ENCODE measurements at places on chromosomes 12 and 14.
A peak's percentile ranks its signal among the peaks of the same experiment; 100 is the strongest.

GRCh38 chr12:99043319-99043914 is 398.3 kb downstream of the APAF1 start:
- DNase-seq = peak; percentile 14

GRCh38 chr12:122312926-122313325 is 46.6 kb upstream of the VPS33A start:
- DNase-seq = no peak

DNA sequence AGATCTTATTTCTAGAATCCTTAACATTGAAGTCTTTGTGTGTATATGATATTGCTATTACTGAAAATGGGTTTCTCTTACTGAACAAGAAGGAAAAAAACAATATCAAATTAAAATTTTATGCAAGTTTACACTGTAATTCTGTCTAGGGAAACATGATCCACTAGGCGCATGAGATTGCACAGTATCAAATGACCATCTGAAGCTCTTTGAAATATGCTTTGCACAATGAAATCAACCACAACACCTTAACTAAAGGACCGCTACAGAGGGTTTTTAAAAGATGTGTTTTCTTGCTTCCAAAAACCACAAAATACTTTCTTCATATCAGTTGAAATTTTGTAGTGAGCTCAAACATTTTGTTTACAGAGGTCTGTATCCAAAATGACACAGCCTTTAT is 15.1 kb upstream of the KERA start:
- DNase-seq = no peak

DNA sequence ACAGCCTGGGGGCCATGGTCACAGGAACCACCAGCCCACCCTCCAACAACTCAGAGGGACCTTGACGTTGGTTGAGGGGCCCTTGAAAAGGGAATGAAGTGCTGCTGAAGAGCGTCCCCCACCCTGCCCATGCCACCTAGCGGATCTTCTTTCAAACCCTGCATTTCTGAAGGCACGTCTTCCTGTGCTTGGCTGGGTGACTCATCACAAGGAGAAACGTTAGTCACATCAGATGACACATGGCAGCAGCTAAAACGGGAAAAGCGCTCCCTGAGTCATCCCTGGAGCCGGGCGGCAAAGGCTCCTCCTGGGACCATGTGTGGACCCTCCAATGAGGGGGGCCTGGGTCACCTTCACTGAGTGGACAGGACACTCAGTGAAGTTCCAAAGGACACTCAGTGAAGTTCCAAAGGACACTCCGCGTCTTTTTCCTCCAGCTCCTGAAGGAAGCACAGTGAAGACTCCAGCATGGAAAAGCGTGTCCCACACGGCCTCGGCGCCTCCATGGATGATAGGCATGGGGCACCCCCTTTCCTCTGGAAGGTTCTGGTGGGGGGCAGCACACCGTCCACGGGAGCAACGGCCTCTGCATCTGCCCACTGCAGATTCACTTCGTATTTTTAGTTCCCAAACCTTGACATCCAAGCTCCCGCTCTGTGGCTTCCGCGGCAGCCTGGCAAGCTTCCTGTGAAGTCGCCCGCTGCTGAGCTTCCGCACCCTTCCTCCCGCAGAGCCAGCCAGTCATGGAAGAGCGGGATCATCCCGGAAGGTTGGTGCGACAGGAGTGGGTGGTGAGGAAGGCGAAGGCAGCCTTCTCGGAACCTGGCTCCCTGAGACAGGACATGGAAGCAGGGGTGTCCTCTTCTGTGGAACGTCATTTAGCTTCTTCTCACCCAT is 383.4 kb downstream of the VRK1 start:
- DNase-seq = no peak

DNA sequence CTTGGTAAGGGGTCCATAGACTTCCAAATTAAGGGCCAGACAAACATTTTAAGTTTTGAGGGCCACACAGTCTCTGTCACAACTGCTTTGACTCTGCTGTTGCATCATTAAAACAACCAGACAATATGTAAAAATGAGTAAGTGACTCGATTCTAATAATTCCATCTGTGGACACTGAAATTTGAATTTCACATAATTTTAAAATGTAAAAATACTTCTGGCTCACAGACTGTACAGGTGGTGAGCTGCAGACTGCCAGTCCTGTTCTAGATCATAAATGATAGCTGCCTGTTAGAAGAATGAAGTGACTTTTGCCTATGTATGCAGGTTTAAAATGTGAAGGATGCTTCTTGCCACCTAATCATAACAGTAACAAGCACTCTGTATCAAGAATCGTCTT is 15.7 kb downstream of the NUDT4 start:
- no peak for DNase-seq

DNA sequence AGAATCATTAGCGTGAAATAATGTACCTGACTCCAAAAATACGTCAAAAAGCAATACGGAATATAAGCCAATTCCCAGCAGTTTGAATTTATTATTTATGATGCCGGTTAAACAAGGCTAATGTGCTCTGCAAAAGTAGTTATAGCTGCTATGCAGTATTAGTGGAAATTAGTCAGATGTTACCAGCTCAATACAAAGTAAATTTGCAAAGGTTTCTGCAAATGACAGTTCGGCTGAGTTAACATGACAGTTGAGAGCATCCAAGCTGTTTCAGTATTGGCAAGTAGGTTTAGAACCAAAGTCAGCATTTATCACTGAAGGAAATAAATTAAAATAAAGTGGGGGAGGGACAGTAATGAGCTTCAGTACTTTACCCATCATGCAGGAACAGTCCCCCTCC is 1665.8 kb upstream of the FLRT2 start:
- no peak for DNase-seq

GRCh38 chr14:81963846-81964245 is 430.2 kb upstream of the SEL1L start:
- DNase-seq = no peak

DNA sequence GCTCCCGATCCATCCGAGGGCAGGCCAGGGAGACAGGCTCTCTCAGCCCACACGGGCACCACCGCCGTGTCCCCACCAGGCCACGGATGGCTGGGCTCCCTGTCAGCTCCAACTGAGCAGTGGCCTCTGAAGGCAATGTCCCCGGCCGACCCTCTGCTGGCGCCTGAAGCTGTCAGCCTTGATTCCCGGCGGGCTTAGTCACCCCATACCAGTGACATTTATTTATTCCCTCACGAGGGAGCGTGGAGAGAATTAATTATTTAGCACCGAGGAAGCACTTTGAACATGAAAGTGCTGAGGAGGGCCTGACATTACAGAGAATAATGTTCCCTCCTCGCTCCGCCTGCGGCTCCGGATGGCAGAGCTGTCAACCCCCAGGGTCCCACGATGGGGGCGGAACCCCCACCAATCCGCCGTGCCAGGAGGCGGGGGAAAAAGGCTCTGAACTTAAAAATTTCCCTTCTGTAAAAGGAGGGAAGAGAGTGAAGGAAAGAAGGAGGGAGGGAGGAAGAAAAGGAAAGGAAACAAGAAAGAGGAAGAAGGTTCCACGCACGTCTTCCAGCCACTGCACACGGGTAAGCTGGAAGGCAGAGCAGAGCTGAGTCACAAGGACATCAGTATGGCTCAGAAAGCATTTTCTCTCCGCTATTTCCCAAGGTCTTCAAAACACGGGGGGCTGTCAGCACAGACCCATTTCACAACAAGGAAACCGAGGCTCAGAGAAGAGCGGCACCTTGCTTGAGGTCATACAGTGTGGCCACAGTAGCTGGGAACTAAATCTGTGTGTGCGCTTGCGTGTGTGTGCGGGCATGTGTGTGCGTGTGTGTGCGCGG is 108.7 kb upstream of the NCOR2 start:
- DNase-seq = no peak

DNA sequence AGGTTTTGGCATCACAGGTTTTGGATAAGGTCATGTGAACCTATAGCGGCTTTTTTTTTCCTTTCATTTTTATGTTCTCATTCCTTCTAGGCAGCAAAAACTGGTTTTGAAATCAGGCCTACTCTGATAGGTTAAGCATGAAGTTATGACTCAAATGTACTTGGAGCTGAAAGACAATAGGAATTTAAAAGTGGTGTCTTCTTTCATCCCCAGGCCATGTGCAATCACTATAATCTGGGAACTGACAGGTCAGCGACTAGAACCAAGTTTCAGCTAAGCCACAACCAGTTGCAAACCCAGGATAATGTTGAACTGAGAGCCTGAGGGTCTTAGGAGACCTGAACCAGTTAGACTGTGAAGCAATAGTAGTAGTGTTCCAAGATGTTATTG is 74.3 kb downstream of the ANO6 start:
- no peak for DNase-seq

- DNase-seq = no peak
Measured at GRCh38 chr12:17577405-17577804, 512.6 kb downstream of the RERGL start.

GRCh38 chr14:90693413-90693812 is 122.8 kb downstream of the TTC7B start:
- DNase-seq = no peak
